ENCODE measurements at places on chromosomes 5 and 9.

DNA sequence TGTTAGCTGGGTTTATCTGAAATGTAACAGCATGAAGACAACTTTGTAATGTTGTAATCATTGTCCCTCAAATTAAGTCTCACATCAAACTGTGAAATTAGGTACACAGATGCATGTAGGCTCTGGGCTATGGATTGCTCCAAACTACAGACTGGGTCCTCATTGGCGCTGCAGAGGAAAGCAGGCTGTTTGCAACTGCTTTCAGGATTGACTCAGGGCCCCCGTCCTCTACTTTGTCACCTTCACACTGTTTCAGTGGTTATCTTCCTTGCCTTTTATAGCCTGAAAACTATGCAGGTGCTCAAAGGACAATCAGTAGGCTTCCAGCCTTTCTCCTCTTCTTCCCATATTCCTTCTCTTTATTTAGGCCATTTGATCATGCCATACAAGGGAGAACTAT lies 18.0 kb downstream of the GRAMD2B start:
- DNase-seq: no peak

DNA sequence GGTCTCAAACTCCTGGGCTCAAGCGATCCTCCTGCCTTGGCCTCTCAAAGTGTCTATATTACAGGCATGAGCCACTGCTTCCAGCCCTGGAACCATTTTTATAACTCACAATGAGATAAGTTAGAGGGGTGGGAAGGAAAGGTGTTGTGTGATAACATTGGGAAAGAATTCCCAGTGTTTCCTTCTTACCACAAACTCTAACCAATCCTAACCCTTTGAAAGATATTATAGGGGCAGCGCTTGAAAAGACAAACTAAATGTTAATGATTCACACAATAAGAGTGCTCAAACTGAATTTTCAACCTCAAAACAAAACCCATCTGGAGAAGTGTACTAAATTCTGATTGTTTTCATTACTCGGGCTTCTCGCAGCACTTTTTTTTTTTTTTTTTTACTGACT lies 109.7 kb downstream of the TSSK1B start:
- no peak for DNase-seq

GRCh38 chr5:10329820-10330481 lies 22.2 kb upstream of the CMBL start:
- DNase-seq: no peak

- peak; percentile 68 for DNase-seq
These were observed 887 bp upstream of the MAP3K1 start for GRCh38 chr5:56814361-56814962.

GRCh38 chr9:130292106-130292505 lies 26.5 kb downstream of the HMCN2 start:
- no peak for DNase-seq

DNA sequence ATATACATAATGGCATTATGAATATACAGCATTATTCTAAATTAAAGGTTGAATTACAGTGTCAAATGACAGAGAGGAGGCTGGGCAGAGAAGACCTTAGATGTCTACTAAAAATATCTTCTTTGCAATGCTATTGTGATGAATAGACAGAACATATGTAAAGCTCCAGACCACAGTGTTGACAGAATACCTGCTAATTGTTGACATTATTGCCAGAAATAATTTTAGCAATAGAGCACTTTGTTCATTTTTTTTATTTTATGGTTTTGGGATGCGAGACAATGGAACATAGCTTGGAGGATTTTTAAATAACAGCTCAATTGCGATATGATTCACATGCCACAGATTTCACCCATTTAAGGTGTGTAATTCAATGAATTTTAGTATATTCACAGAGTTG lies 508.8 kb downstream of the PSAT1 start:
- no peak for DNase-seq

DNA sequence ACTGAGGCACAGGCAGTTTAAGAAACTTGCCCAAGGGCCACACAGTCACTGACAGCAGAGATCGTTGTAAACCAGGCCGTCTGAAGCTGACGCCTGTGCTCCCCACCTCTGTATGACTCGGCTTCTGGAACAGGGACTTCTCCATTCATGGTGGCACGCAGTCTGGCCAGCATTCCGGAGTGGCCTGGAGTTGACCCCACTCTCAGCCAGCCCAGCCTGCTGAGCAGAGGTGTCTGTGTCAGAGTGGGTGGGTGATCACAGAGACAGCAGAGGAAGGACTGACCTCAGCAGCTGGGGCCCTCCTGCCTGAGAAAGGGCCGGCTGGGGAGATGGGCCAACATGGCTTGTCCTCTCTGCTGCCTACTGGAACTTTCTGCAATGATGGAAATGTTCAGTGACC lies 12.6 kb downstream of the LRSAM1 start:
- DNase-seq: no peak

- DNase-seq: no peak
These were observed at the start of gene FREM1 for GRCh38 chr9:14909961-14910805. Gene FREM1, minus strand, starts transcription at chr9:14910428. Its CDS starts 41,451 bp downstream, at chr9:14868977.

DNA sequence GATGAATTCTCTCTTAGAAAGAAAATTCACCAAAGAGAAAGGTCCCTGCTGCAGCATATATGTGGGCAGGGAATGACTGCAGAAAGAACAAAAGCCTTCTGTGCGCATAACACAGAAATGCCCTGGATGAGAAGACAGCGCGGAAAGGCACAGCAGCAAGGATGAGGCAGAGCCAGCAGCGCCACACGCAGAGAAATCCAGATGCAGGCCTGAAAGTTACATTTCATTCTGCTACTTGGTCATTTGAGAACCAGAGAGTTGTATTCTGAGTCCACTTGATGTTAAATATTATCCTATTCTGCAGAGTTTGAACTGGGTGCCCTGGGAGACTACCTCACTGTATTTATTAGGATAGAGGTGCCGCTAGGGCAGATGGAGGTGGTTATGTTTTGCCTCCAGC lies 68.5 kb downstream of the GLDC start:
- DNase-seq: no peak

DNA sequence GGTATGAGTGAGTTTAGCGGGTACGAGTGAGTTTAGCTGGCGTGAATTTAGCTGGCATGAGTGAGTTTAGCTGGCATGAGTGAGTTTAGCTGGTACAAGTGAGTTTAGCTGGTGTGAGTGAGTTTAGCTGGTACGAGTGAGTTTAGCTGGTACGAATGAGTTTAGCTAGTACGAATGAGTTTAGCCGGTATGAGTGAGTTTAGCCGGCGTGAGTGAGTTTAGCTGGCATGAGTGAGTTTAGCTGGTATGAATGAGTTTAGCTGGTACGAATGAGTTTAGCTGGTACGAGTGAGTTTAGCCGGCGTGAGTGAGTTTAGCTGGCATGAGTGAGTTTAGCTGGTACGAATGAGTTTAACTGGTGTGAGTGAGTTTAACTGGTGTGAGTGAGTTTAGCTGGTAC lies 41.0 kb downstream of the PNPLA7 start:
- no peak for DNase-seq

DNA sequence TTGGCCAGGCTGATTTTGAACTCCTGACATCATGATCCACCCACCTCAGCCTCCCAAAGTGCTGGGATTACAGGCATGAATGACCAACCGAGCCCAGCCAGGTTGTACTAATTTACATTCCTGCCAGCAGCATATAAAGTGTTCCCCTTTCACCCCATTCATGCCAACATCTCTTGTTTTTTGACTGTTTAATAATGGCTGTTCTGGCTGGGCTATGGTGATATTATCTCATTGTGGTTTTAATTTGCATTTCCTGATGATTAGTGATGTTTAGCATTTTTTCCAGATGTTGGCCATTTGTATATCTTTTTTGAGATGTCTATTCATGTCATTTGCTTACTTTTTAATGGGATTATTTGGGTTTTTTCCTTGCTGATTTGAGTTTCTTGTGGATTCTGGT lies 87.3 kb downstream of the INVS start:
- DNase-seq: no peak

DNA sequence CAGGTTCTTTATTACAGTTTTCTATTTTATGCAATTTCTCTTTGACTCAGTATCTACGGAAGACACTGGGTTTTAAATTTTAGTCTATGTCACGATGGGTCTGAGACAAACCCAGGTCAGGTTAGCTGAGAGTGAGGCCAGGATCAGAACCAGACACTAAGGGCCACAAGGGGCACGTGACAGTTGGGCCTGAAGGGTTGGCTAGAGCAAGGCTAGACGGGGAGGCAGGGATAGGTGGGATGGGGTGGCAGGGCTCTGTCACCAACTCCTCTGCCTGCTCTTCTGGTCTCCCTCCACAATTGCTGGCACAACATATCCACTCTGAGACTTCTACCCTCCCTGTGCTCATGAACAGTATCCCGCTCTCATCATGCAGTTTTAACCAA lies 76.4 kb downstream of the MED27 start:
- DNase-seq: no peak

GRCh38 chr5:68839019-68839552 lies 254.7 kb upstream of the SLC30A5 start:
- no peak for DNase-seq

- DNase-seq: no peak
These were observed 15.5 kb upstream of the SMIM23 start for GRCh38 chr5:171770153-171770552.

DNA sequence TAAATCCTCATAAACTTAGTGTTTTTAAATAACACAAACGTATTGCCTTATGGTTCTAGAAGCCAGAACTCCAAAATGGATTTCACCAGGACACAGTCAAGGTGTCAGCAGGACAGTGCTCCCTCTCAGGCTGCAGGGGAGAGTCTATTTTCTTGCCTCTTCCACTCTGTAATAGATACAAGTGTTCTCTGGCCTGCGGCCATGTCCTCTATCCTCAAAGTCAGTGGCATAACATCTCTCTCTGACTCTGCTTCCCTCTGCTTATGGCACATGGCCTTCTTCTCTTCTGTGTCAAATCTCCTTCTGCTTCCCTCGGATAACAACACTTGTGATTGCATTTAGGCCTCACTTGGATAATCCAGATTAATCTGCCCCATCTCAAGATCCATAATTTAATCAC lies 129.4 kb upstream of the OR13F1 start:
- no peak for DNase-seq

GRCh38 chr5:181114284-181114843 lies 16.6 kb downstream of the OR2V1 start:
- DNase-seq: no peak

DNA sequence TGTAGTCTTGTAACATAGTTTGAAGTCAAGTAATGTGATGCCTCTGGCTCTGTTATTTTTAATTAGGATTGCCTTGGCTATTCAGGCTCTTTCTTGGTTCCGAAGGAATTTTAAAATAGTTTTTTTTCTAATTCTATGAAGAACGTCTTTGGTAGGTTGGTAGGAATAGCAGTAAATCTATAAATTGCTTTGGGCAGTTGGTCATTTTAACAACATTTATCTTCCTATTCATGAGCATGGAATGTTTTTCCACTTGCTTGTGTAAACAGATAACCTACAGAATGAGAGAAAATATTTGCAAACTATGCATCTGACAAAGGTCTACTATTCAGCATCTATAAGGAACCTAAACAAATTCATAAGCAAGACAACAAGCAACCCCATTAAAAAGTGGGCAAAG lies 173.2 kb upstream of the TRPC7 start:
- no peak for DNase-seq

DNA sequence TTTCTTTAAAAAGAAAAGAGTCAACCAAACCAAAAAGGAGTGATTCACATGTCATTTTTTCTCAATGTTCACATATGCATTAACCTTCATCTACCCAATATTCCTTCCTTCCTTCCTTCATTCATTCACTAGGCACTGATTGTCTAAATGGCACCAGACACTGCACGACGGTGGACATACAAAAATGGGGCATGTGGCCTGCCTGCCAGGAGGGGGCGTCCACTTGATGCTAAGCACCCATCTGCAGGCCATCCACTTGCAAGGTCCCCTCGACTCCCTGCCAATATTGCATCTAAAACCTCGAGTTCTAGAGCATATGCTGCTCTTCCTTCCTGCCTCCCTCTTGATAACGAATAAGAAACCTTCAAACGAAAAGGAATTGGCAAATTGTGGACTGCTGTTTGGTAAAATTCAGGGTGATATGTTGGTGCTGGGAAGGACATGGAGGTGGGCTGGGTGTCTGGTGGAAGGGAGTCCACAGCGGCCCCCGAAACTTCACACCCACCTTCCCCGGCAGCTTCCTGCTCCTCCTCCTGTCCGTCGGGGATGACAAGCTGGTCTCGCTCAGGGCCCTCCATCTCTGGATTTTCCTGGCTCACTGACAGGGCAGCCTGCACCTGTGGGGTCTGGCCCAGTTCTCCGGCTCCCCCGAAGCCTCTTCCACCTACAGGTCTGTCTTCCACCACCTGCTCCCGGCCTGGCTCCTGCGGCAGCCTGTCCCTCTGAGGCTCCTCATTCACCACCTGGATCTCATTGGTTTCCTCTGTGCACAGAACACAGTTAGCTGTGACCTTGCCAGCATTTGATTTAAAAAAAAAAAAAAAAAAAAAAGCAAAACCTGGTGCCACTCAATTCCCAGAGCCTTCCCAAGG lies 64.3 kb downstream of the GOLM1 start:
- peak; percentile 48 for DNase-seq

DNA sequence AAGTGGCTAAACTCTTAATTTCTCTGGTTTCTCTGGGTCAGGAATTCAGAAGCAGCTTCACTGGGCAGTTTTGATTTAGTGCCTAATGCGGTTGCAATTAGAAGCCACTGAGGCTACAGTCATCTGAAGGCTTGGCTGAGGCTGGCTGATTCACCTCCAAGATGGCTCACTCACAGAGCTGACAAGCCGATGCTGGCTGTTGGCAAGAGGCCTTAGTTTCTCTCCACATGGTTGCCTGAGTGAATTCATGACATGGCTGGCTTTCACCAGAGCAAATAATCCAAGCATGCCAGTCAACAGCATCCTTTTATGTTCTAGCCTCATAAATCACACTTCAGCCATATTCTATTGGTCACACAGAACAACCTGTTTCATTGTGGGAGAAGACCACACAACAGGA lies 2.8 kb upstream of the CDK7 start:
- DNase-seq: no peak

GRCh38 chr9:135281791-135282737 lies 194.6 kb downstream of the OLFM1 start:
- DNase-seq: no peak

DNA sequence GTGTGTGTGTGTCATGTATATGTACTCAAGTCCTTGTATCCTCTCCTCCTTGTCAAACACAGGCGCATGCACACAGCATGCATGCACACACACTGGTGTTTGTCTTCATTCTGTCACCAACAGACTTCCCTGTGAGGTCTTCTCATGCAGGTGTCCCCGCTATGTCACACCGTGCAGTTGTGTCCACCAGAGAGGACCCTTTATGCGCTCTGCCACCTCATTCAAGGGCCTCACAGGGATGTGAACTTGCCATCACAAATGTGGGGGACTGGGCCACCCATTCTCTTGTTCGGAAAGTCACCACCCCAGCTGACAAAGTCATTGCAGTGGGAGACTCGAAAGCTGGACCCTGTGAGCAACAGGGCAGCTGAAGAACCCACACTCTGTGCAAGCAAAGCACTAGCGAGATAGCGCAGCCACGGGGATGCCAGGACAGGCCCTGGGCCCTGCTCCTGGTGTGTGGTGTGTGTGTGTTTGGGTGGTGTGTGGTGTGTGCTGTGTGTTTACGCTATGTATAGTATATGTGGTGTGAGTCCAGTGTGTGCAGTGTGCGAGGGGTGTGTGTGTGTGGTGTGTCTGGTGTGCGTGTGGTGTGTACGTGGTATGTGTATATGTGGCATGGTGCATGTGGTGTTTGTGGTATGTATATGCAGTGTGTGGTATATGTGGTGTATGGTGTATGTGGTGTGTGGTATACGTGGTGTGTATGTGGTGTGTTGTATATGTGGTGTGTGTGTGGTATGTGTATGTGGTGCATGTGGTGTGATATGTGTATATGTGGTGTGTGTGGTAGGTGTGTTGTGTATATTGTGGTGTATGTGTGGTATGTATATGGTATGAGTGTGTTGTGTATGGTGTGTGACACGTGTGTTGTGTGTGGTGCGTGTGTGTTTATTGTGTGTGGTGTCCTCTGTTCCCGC lies 30.9 kb upstream of the NXNL2 start:
- no peak for DNase-seq

GRCh38 chr9:113807173-113808061 lies 68.7 kb upstream of the ZNF618 start:
- DNase-seq: peak; percentile 59

Measured in KBM-7 (cell line).